Renal pelvis (tissue), 12 donors: ENCODE measurements at places on chromosomes 7 and 10.

DNA sequence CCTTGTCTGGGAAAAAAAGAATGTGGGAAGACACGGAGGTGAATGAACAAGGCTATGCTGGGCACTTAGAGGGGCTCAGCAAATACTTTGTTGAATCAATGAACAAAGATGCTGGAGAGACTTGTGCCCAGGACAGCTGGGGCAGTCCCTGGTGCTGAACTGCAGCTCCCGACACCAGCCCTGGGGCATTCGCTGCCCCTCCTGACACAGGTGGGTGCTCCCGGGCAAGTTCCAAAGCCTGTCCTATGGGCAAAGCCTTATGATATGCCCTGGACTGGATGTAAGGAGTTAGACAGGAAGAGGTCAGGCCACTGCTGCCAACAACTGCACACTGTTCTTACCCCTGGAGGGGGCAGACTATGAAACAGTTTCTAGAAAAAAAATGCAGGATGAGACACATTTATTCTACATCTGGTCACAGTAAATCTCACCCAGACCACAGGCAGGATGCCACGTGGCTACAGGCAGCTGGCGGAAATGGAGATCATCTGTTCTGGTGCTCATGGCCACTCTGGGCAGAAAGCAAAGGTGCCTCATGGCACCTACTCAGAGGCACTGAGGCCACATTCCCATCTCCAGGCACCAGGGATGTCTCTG is 21.9 kb upstream of the FRAT2 start:
- no peak for DNase-seq

- DNase-seq, result no peak
Measured at GRCh38 chr7:47291461-47292081, 290.3 kb downstream of the TNS3 start.

DNA sequence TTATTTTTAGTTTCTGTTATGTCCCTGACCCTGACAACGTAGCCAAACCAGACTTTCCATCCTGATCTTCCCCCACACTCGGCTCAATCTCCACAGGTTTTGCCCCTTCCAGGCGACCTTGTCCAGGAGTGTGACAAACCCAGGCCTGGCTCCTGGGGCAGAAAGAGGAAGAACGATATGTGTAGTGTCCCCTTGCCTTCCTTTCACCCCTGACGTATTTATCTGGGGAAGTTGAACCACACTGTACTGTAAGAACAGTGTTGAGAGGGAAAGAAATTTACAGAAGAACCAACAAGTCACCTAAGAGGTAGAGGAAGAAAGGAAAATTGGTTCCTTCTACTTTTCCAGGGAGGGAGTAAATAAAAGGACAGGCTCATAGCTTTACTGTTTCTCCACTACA is 158.0 kb downstream of the VTI1A start:
- DNase-seq, result no peak

- no peak for DNase-seq
Measured at GRCh38 chr10:13184276-13184675, 22.9 kb downstream of the MCM10 start.

GRCh38 chr10:19862811-19863515 is 46.7 kb downstream of the PLXDC2 start:
- DNase-seq, result no peak

DNA sequence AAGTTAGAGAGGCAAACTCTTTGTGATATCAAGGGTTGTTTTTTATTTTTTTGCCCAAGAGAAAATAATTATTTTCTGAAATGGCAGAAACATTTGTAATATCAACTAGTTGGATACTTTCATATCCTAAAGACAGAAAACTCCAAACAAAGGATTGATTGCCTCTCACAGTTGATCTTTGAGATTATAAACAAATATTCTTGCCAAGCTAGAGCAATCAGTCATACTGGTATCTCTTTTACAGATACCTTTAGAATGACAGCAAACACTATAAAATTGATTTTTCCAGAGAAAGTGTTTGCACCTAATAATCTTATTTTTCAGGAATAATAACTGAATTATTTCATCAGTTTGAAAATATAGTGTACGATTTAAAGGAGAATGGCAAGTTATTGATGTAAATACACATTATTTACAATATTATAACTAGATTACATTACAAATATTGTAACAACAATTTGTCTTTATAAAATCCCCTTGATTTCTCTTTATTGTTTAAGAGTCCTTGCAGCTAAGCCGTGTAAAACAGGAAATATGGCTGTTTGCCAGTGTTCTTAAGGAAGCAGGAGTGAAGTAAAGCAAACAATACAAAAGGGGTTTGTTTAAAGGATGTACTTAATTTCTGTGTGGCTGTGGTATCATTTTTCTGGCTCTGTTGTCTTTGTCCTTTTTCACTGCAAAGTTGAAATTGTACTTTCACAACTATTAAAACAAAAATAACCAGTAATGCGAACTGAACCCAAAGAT is 58.4 kb downstream of the MAPK8 start:
- DNase-seq, result peak; percentile 23

DNA sequence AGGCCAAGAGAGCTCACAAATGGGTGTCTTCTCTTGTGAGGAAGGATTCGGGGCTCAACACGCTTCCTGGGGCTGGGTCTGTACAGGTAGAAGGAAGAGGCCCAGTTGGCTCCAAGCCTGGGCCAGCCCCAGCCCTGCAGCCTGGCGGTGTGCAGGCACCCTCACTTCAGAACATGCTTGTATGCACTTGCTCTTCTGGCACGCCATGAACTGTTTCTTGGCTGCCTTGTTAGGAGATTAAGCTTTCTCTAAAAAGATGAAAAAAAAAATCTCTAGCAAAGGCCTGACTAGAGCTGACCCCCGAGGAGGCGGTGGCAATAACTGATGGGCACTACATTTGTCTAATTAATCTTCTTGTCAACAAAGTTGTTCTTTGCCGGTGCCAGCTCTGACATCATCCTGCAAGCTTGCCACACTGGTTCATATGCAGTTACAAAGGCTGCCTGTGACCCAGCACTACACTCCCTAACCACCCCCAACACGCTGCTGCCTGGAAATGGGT is 94.7 kb downstream of the WDR11 start:
- no peak for DNase-seq

GRCh38 chr7:69782917-69783684 is 184.8 kb downstream of the AUTS2 start:
- peak; percentile 54 for DNase-seq

GRCh38 chr10:77837925-77838595 is 88.5 kb downstream of the DLG5 start:
- no peak for DNase-seq

DNA sequence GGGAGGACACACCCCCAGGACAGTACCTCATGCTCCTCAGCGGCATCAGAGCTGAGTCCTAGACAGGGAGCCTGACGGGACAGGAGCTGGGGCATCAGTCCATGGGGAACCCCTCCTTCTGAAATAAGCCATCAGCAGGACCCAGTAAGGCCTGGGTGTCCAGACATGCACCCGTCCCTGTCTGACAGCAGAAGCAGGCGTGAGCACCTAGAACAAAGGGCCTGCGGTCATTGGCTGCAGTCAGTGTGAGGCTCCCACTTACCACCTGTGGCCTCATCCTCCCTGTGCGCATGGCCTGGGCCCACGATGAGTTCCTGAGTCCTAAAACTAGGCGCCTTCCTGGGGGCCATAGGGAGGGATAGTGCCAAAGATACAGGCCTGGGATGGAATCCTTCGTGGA is 484.7 kb downstream of the PTPRN2 start:
- DNase-seq, result no peak

DNA sequence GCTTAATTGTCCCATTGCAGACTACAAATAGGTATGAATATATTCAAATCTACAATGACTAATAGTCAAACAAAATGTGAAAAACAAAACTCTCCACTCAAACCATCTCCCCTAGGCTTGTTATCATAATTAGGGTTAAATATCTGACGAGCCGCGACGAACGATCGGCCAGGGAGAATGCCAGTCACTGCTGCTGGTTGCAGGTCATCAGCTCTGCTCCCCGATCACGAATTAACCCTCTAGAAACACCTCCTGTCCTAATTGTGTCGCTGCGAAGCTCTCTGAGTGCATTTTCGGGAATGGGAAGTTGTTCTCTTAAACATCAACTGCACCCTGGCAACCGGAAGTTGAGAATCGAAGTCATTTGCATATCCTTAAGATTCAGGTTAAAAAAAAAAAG is 167.3 kb downstream of the TCERG1L start:
- no peak for DNase-seq

- DNase-seq, result no peak
Measured at GRCh38 chr7:157713591-157713990, 376.8 kb downstream of the DNAJB6 start.

DNA sequence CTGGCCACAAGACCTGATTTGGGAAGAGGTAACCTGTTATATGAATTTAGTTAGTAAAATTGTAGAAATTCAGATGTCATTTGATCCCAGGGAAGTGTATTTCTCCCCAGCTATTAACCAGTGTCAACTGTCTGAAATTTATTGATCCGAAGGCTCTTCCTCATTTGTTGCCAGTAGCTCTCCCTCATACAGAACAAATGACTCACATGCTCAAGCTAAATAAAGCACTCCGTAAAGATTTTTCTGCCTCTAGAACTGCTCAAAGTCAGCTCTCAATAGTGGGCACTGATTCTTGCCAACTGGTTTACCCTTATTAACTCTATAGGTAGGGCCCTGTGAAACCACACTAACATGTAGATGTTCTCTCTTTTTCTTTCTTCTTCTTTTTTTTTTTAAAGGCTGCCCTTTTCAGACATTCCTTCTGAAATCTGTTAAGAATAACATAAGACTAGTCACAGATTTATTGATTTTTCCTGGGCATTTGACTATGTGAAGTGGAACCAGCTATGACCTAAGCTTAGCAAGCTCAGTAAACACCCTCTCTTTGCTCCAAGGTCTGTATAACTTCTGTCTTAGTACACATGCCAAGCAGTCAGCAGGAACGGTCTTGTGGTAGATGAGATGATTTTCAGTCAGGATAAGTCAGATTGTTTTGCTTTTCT is 21.8 kb downstream of the RPA3 start:
- DNase-seq, result no peak

GRCh38 chr7:80881351-80881900 is 37.4 kb downstream of the SEMA3C start:
- no peak for DNase-seq

DNA sequence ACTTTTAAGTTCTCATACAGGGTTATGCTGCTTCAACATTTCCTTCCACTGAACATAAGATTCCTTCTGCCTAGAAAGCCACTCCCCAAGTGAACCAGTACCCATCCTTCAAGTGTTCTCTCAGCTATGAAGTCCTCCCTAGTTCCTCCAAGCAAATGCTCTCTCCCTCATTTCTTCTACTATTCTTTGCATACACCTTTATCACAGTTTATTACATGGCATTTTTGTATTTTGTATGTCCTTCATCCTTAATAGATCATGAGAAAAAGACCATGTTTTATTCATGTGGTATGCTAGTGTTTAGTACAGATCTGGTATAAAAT is 1.9 kb downstream of the SYPL1 start:
- no peak for DNase-seq

DNA sequence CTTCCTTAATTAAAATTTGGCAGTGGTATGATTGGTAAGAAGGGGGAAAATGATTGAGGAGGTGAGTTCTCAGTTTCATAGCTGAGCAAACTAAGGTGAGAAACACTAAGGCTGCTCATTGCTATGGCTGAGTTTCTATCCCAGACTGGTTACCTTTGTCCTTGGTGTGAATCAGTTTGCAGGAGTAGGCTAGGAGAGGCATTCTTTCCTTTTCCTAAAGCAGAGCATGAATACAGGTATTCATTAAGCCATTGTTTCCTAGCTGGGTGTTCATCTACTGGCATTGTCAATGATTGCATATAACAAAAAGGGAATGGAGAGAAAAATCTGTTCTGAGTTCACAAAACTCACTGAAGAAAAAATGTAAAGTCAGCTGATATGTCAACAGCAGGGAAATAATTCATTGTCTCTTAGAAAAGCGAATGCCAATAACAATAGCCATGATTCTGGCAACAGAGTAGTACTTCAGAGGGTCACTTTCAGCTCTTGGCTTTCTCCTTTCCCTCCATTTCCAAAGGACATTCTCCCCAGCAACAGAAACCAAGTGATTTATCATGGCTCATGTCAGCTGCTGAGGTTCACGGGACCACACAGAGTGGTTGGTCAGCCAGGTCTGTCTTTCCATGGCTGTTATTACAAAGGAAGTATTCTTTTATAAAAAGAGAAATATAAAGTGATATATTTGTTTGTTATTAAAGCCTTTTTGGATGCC is 234.0 kb downstream of the BICC1 start:
- DNase-seq, result peak; percentile 50

DNA sequence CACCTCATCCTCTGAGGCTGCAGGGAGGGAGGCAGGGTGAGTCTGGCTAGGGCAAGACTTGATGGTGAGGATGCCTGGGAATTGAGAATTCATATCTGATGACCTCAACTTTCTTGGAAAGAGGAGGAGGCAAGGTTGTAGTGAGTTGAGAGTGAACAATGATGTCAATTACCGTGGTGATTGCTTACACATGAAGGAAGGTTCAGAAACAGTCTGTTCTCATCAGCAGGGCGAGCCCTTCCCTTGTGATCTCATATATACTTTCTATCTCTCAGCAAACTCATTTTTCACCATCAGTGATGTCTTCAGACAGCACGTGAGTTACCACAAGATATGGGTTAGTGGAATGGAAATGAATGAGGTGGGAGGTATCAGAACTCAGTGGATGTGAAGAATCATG is 20.1 kb upstream of the COL13A1 start:
- no peak for DNase-seq

- no peak for DNase-seq
Measured at GRCh38 chr7:72709909-72710308, 118.1 kb downstream of the TYW1B start.

DNA sequence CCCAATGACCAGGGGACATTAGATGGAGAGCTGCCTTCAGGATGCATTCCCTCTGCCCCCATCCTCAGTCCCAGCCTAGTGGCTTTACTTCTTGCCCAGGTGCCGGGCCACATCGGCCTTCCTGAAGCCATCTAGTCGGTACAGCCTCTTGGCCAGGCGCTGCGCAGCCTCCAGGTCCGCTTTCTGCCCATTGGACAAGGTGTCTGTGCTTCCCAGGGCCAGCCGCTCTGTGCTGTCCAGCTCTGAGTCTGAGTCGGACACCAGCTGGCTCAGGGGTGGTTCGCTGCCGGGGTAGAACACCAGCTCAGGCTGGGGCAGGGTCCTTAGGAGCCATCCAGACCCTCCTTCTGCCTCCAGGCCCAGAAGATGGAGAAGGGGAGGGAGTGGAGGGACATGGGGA is 6.3 kb downstream of the PSD start:
- DNase-seq, result no peak

- DNase-seq, result no peak
Measured at GRCh38 chr7:93044147-93044810, 73.5 kb downstream of the SAMD9 start.

- no peak for DNase-seq
Measured at GRCh38 chr7:47741984-47742383, 160.1 kb upstream of the TNS3 start.

GRCh38 chr7:85829817-85830432 is 643.1 kb upstream of the SEMA3D start:
- peak; percentile 11 for DNase-seq

- DNase-seq, result no peak
Measured at GRCh38 chr7:137544453-137545058, 201.0 kb upstream of the PTN start.

GRCh38 chr10:14240253-14241189 is 90.2 kb downstream of the FRMD4A start:
- no peak for DNase-seq

DNA sequence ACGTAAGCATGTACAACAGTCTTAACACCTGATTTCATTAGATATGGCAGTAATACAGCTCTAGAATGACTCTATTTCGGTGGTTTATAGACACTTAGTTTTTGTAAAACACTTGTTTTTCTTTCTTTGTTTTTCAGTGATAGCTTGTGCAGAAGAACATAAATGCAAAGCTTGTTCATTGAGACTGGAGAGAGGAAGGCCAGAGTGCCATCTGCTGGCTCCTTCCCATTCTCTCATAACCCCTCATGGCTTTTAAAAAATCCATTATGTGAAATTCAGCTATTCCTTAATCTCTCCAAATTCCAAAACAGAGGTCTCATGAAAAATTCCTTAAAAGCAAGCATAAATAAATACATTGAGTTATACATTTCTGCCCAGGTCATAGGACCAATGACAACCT is 76.3 kb downstream of the CACNB2 start:
- no peak for DNase-seq
